Activated CD8-positive, alpha-beta memory T cell treated with anti-CD3 and anti-CD28 coated beads, Interleukin-2, amount 10 ng/mL, durations not matched to agents 7 days and 5 days (primary cell): ENCODE measurements at places on chromosomes 5 and 9.

DNA sequence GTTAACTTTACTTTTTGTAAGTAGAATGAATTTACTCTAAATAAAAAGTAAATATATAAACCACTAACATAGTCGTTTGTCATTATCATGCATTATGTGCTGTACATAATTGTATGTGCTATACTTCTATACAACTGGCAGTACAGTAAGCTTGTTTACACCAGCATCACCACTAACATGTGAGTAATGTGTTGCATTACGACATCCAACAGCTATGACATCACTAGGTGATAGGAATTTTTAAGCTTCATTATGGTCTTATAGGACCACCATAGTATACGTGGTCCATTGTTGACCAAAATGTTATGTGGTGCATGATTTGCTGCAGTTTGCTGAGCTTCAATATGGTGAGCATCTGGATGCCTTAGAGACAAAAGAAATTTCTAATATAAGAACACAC lies 819.1 kb upstream of the GRAMD2B start:
- DNase-seq, result no peak

DNA sequence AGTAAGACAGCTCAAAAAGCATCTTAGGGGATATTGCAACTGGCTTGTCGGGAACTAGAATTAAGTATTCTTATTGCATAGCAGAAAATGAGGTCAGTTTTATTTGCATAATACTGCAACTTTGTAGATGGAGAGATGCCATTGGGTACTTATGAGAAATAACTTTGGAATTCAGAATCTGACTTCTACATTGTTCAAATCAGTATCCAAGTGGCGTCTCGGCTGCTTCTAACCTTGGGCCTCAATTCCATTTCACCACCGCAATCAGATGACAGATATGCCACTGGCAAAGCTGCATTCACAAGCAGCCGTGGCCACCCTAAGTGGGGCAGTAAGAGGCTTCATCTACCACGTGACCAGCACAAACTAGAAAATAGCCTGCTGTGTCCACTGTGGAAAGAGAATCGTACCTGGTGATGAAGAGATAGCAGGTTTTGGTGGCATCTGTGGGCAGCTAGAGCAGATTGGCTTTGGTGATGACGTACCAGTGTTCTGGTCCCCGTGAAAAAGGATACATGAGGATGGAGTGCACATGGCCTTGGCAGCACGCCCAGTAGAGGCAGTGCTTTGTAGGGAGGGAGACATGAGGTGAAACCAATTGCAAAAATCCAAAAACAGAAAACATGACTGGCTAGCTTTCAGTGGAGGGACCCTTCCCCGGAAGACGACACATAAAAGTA lies 116.6 kb downstream of the KLHL3 start:
- no peak for DNase-seq

DNA sequence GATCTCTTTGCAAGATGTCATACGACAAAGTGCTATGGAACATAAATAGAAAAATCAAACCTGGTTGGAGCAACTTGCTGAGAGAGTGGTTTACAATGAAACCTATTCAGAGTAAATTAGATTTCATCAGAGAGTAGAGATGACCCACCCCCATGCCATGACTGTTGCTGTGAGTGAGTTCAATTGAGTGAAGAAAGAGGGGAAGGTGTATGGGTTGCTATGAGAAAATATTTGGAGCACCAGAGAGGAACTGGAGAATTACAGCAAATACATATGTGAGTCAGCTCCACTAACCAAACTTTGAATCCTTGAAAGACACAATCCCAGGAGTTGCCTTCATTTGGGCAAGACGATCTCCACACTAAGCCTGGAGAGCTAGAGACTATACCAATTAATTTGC lies 217.2 kb downstream of the RFX3 start:
- DNase-seq, result no peak

GRCh38 chr5:168676501-168676900 lies 97.3 kb upstream of the PANK3 start:
- no peak for DNase-seq

DNA sequence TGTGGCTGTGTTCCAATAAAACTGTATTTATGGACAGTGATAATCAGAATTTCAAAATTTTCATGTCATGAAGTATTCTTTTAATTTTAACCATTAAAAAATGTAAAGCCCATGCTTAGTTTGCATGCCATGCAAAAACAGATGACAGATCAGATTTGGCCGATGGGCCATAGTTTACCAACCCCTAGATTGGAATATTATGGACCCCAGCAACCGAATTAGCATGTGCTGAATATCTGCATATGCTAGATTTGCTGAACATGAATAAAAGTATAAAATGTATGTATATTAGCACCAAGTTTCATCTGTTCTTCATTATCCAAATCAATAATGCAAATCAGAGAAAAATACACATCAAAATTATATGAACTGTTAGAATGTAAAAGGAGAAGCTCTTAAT lies 158.5 kb upstream of the PPP1R2B start:
- no peak for DNase-seq

- DNase-seq, result no peak
These were observed 262.5 kb downstream of the TUSC1 start for GRCh38 chr9:25415718-25416117.
